Activated CD4-positive, alpha-beta T cell treated with anti-CD3 and anti-CD28 coated beads for 24 hours (primary cell): ENCODE measurements at places on chromosomes 1 and 21.

GRCh38 chr1:61797045-61797755, 54.9 kb downstream of the PATJ start:
- DNase-seq = no peak

DNA sequence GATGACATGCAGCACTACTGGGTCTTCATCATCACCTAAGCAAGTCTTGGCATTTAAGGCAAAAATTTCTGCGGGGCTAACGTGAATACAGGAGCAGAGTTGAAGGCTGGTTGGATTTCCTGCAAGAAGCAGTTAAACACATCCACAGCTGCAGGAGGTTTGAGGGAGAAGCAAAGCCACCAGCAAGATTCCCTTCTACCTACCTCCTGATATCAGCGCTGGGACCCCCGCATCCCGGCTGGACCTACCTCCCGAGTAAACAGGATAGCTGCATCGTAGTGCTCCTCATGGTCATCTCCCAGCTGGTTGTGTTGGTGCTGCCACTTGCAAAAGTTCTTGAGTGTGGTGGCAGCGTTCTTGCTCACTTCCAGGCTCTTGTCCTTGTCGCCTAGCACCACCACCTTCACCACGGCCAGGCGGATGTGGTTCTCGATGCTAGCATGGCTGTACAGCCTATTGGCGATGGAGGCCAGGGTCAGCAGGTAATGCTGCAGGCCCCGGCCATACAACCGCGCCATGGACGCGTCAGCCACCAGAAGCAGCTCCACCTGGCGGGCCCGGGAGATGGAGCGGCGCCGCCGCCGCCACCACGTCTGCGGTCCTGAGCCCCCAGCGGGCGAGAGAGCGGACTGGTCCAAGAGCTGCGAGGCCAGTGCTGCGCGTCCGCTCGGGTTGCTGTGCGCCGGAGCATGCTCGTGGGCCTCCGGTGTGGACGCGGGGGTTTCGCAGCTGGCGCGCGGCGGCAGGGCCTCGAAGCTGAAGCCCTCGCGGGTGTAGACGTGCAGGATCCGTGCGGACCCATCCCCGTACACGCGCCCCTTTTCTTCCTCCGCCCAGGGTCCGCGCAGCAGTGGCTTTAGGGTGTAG, 1.6 kb downstream of the ADAMTS5 start:
- no peak for DNase-seq

- no peak for DNase-seq
These were observed 8.5 kb upstream of the SLC26A9 start for GRCh38 chr1:205951746-205952145.

- DNase-seq = no peak
These were observed 21.1 kb downstream of the ATP8B2 start for GRCh38 chr1:154346276-154346917.

GRCh38 chr1:115142616-115143015, 53.3 kb upstream of the TSPAN2 start:
- no peak for DNase-seq

DNA sequence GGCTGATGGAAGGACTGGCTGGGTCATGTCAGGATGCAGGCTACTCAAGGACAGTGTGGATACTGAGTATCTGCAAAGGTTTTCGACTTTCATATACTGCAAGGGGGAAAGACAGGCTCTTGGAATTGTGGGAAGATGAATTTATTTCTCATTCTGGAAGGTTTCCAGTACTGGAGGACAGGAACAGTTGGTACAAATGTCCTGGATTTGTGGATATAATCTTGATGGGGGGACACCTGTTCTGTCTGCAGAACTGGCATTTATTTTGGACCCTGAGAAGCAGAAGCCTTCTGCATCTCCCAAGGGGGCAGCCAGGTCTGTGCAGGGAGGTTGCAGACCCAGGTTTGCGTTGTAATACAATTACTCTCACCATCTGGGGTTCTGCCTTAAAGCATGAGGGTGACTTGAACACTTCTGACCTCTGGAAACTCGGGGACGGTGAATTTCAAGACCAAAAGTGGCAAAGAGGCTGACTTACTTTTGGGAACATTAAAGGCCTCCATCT, 65.8 kb downstream of the NOS1AP start:
- no peak for DNase-seq

DNA sequence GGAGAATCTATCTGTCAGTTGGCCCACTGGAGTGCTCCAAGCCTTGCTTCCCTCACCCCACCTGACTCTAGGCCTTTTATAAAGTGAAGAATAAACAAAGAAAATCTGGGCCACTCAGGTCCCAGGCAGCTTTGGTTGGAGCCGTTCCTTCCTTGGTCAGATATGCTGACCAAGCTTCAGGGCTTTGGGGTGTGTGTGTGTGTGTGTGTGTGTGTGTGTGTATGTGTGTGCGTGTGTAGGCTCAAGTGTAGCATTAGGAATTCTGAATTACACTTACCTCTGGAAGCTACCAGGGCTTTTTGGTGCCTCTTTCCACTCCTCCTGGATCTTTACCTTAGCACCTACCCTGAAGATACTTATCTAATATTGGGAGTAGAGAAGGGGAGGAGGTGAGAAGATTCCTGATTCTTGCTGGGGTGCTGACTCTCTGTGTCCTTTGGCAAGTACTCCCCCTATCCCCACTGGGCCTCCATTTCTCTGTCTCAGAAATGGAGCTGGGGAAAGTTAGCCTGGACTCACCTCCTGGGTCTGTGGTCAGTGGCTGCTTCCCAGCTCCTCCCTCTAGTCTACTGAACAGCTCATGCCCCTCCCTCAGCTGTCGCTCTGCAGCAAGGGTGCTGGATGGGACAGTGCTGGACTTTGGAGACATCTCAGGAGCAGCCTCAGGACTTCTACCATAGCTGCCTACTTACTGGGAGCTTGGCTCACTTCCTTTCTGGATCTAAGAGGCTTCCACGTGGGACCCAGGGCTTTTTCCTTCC, 10.8 kb downstream of the FOXD2 start:
- DNase-seq = no peak

GRCh38 chr1:19036041-19036812, 79.8 kb upstream of the IFFO2 start:
- DNase-seq = no peak

DNA sequence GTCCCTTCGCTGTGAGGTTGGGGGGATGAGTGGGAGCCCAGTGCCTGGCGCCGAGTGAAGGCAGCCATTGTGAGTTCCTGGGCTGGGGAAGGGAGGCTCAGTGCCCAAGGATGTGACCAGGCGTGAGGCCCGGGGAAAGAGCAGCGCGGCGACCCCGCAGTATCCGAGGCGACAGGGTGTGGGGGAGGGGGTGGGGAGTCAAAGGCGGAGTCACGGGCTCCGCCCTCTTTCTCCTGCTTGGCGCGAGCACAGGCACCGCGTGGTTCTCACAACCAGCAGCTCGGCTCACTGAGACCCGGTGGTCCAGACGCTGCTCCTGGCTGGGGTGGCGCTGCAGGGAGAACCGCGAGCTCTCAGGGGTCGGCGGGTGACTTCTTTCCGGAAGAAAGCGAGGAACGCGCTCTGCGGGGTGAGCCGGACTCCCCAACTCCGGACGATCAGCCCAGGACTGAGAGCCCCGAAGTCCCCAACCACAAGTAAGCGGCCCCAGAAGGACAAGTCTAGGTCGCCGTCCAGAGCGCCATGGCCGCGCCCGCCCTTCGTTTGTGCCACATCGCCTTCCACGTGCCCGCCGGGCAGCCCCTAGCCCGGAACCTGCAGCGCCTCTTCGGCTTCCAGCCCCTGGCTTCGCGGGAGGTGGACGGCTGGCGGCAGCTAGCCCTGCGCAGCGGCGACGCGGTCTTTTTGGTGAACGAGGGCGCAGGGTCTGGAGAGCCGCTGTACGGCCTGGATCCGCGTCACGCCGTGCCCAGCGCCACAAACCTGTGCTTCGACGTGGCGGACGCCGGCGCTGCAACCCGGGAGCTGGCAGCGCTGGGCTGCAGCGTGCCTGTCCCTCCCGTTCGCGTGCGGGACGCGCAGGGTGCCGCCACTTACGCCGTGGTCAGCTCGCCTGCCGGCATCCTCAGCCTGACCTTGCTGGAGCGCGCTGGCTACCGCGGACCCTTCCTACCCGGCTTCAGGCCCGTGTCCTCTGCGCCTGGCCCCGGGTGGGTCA, at the start of gene HPDL:
Gene HPDL, plus strand, starts transcription at position 269 of the 997 bp plus-strand sequence. Its CDS starts 254 bp downstream, at position 523.
- DNase-seq = peak; percentile 66

DNA sequence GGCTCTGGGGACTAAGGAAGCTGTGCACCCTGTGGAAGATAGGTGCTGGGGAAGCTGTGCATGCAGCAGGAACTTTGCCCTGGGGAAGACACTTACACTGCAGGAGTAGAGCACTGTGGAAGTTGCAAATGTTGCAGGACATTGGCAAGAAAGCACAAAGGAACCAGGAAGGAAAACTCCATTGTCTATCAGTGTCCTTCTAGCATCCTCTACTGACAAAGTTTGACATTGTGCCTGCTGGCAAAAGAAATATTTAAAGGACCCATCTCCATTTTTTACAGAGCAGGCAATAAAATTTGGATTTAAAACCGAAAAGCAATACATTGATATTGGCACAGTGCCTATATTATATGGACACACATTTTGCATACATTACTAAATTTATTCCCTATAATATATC, 394.1 kb downstream of the PBX1 start:
- DNase-seq = no peak

DNA sequence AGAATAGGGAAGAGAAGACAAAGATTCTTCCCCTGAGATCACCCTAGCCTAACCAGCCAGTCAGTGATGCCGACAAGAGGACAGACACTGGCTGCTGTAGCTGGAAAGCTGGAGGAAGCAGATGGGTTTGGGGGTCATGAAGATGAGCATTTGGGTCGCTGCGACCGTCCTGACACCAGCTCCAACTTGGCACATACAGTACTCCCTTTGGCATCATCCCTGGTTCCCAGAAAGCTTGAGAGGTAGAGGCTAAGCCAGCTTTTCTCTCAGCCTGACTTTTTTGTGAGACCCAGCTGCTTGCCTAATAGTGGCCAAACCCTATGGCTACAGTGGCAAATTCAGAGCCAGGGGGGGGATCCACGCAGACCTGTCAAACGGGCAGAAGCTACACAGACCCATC, 43.0 kb upstream of the IKBKE start:
- no peak for DNase-seq

GRCh38 chr1:214583824-214584554, 19.0 kb upstream of the CENPF start:
- no peak for DNase-seq

DNA sequence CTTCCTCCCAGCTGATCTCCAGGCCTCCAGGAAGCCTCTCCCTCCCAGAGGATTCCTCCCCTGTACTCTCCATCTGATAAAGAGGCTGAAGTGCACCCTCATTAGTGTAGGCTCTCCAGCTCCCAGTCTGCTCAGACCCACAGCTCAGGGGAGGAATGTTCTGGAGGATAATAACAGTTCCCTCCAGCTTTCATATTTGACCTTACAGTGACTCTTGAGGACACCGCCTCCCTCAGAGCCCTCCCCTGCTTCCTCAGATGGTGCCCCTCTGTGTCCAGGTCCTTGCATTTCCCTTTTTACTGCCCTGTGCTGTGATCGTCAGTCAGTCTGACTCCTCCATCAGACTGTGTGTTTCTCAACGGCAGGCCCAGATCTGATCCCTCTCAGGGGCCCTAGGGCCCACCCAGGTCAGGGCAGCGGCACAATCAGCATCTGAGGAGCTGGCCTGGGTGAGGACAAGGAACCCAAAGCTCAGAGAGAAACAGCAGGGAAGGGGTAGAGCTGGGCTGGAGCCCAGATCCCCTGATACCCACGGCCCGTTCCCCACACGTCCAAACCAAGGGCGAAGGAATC, 1.1 kb upstream of the SHISAL2A start:
- DNase-seq = no peak

DNA sequence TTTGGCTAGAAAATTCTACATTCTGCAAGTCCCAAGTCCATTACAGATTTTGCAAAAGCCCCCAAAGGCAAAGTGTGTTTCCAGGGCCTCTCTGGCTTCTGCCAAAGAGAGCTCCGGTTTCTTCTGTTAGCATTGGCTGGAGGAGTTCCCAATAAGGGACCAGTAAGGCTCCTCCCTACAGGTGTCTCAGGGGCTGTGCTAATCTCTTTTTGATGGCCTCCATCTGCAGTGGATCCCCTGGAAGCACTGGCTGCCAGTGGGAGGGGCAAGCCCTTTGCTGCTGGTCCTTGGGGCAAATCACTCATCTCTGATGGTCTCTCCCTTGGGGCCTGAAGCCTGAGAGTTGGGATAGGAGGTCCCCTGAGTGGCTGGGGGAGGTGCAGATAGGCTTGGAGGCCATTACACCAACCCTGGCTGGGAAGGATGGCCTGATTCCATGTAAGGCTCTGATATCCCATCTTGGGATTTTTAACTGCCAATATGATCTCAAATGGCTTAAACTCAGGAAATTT, 89.1 kb upstream of the USP24 start:
- no peak for DNase-seq

DNA sequence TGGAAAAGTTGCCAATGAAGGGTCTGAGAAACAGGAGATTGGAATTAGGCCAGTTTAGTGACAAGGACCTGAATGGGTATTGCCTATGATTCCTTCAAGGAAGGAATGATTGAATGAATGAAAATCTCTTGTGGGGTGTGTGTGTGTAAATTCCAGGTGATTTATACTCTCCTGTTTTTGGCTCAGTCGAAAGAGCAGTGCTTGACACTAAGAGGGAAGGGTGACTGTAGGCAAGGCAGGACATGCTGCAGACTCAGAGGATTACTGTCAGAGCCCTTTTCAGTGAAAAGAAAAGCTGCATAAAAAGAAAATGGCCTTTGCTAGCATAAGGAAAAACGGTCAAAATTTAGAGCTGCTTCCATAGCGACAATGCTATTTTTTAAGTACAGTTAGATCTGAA, 30.1 kb downstream of the C1orf21 start:
- no peak for DNase-seq

DNA sequence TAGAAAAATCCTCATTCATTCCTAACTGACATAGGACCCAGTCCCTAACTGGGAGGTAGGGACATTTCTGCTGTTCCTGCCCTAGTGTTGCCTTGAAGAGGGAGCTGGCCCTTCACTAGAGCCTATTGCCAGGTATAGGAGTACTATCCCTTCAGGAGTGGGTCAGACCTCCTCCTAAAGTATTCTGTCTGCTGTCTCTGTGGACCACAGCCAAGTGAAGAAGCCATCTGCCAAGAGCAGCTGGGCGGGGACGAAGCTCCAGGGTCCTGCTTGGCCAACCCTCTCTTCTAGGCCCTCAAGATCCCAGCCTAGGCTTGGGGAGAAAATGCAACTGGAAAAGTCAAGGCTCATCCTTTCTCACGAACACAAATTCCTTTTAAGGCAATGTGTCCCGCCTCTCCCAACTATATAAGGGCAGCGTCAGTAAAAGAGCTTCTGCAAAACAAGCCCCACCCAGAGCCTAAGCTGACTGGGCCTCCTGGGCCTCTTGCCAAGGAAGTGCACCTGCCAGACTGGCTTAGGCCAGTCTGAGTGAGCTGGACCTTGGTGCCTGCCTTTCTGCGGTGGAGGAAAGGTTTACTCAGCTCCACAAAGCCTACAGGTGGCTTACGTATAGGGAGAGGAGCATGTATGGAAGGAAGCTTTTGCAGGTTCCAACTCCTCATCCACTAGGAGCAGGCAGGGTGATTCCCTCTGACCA, 638 bp upstream of the TUFT1 start:
- no peak for DNase-seq

- DNase-seq = no peak
These were observed 36.0 kb downstream of the F5 start for GRCh38 chr1:169550294-169550693.
